ENCODE measurements at places on chromosomes 12 and 14. TPM values are rescaled to one million over a fixed set of nuclear protein-coding genes. Genes with fewer than 3 reads are reported as not detected.

Gene WDR89
- 7.9 TPM for total RNA-seq

- H3K36me3 ChIP-seq: no peaks in the 10 kb centered on the region
- no peak overlapping the region for H3K4me3 ChIP-seq
- no peaks in the 10 kb centered on the region for H3K27me3 ChIP-seq
- no peak overlapping the region for H3K27ac ChIP-seq
- H3K4me1 ChIP-seq: peaks cover 3% of the 10 kb centered on the region
These were observed 61.7 kb downstream of the DGLUCY start for GRCh38 chr14:91175291-91176201.

DNA sequence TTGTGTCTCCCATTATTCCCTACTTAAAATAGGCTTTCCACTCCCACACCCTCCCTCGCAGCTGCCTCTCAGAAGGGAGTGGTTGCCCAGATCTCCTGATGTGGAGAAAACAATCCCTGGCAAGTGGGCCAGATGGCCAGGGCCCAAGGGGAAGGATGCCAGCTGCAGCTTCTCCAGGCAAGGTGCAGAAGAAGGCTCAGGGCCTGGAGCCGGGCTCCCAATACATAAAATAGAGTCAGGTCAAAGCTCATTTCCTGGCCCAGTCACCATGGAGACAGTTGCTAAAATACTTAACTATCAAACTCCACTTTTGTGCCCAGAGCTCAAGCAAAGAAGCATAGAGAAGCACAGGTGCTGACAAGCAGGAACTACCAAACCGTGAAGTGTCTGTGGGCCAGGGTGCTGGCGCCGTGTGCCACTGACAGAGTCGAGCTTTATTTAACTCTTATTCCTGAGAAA lies 45.7 kb upstream of the ITPR2 start:
- no peaks in the 10 kb centered on the region for H3K27me3 ChIP-seq
- H3K4me3 ChIP-seq: no peak overlapping the region
- no peaks in the 10 kb centered on the region for H3K4me1 ChIP-seq

GRCh38 chr12:40142001-40142744 lies 36.3 kb upstream of the SLC2A13 start:
- no peaks in the 10 kb centered on the region for H3K27me3 ChIP-seq
- H3K4me1 ChIP-seq: no peaks in the 10 kb centered on the region
- H3K27ac ChIP-seq: no peak overlapping the region
- no peaks in the 10 kb centered on the region for H3K36me3 ChIP-seq

Gene FGF6
- not detected for total RNA-seq

- H3K36me3 ChIP-seq: no peaks in the 10 kb centered on the region
- H3K4me1 ChIP-seq: peaks cover 3% of the 10 kb centered on the region
- no peak overlapping the region for H3K4me3 ChIP-seq
These were observed 5.3 kb downstream of the ASB2 start for GRCh38 chr14:93970965-93971634.

Gene RTL1
- not detected for total RNA-seq

DNA sequence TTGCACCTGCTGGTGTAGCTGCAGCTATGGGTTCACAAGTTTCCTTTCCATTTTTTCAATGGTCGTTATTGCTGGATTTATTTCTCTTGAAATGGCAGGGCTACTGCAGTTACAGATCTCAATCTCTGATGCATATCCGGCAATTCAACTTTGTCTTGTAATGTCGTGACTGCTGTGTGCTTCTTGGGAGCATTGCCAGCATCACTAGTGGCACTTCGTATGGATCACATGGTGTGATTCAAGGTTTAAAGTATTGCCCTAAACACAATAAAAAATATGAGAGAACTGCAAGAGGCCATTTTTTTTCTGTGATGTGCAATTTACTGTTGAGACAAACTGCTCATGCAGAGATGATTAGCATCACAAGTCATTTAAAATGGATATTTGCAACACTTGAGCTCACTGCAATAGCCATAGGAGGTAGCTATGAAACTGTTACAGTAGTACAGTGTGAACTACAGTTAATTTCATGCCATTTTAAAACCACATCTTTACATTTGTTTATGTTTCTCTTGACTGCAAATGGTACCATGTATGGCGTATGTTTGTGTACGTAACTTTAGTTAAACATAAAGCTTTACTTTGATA lies 217.4 kb upstream of the PDE3A start:
- H3K36me3 ChIP-seq: no peaks in the 10 kb centered on the region
- H3K27ac ChIP-seq: no peak overlapping the region
- DNase-seq: no peak
- no peaks in the 10 kb centered on the region for H3K27me3 ChIP-seq
- no peaks in the 10 kb centered on the region for H3K4me1 ChIP-seq

DNA sequence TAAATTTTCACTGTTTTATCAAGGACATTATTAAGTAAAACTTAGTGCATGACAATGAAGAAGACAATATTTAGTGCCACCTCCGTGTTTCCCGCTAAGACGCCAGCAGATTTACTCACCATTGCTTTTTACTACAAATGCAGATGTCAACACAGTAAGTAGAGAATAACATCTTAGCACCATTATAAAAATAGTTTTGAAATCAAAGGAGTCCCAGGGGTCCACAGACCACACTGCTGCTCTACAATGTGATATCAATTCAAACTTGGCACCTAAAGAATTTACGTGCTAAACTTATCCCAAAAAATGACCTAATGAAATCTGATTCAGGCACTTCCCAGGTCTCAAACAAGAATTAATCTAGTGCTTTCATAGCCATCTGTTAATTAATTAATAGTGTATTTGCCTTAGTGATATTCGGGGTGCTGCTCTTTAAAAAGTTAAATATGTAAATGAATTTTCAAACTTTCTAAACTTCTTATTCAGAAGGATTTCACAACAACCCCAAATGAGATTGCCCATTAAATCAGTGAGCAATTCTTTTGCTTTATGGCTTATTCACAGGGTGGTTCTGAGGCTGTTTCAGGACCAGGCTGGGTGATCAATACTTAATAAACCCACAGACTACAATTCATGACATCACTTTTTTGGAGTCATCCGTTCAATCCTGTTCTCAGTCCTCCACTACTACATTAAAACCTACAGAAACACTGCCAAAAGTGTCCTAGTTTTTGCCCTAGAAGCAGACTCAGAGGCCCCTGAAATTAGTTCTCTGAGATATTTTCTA lies 161.3 kb upstream of the LMNTD1 start:
- no peaks in the 10 kb centered on the region for H3K4me1 ChIP-seq
- H3K4me3 ChIP-seq: no peak overlapping the region
- no peaks in the 10 kb centered on the region for H3K27me3 ChIP-seq
- no peaks in the 10 kb centered on the region for H3K36me3 ChIP-seq
- DNase-seq: no peak

GRCh38 chr12:94725375-94726168 lies 75.2 kb upstream of the TMCC3 start:
- DNase-seq: no peak
- H3K27ac ChIP-seq: no peak overlapping the region
- H3K27me3 ChIP-seq: no peaks in the 10 kb centered on the region
- no peaks in the 10 kb centered on the region for H3K4me1 ChIP-seq
- no peaks in the 10 kb centered on the region for H3K36me3 ChIP-seq

- H3K27me3 ChIP-seq: no peaks in the 10 kb centered on the region
- no peak for DNase-seq
- no peak overlapping the region for H3K27ac ChIP-seq
- no peaks in the 10 kb centered on the region for H3K4me1 ChIP-seq
- peaks cover 4% of the 10 kb centered on the region for H3K36me3 ChIP-seq
These were observed 10.1 kb downstream of the MLF2 start for GRCh38 chr12:6742834-6743233.

Gene NTS
- total RNA-seq: not detected

All from aorta (tissue), 5 donors.